ENCODE measurements at places on chromosomes 13 and 19.
A peak's percentile ranks its signal among the peaks of the same experiment; 100 is the strongest.

- DNase-seq: no peak
These were observed 5.6 kb downstream of the ICAM5 start for GRCh38 chr19:10295305-10295846.

DNA sequence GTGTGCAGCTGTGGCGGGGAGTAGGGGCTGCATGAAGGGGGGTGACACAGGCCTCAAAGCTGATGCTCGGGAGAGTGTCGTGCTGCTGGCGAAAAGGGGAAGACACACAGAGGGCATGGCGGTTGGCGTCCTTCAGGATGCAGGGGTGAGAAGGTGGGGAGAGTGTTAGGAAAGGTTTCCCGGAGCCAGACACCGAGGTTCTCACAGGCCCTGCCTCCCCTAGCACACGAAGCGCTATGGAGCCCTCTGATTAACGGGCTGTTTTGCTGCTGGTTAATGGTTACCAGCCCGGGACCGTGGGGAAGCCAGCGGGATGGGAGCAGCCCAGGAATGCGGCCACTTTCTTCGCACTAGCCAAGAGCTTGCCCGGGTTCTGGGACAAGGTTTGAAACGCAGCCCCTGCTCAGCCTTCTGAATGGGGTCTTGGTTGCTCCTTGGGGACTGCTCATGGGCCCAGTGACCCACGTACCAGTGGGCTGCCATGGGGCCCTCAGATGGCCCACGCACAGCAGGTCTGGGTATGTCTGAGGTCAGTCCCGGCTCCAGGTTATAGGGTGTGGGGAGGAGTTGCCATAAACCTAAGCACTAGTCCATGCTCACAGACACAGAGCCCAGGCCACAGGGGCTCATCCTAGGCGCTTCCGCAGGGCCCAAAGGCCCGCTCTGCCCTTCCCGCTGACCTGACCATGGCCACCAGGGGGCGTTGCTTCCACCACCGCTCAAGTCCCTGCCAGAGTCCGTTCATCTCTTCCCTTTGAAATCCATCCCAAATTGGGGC is 31.3 kb upstream of the ISYNA1 start:
- DNase-seq: no peak

DNA sequence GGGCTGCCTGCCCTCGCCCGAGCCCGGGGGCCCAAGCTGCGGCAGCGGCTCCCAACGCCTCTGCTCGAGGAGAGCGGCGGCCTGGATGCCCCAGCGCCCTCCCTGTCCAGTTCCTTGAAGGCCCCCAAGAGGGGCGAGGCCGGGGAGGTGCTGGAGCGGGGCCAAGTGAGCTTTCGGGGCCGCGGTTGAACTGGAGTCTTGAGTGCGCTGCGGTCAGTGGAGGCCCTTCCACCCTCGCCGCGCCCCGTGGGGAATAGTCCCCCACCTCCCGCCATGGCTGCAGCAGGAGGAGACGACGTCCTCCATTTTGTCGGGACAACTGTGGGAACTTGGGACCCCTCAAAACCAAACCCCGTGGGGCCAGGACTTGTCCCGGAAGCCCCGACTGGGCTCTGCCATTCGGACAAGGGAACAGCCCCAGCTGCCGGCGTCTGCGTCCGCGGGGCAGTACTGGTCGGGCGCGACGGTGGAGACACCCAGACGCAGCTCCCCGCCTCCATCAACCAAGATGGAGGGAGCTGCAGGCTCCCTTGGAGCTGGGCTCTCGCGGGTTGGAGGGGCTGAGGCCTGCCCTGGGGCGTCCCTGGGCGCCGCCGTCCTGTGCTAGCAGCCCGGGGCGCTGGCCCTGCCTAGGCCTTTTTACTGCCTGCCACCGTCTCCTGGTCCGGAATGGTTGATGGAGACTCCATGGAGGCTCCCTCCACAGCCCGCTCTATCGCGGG is 736 bp upstream of the ZMYM5 start:
- DNase-seq: peak; percentile 76

GRCh38 chr13:85974608-85975366 is 175.6 kb upstream of the SLITRK6 start:
- no peak for DNase-seq

- DNase-seq: no peak
These were observed 196.6 kb upstream of the GPR12 start for GRCh38 chr13:26957182-26957581.

DNA sequence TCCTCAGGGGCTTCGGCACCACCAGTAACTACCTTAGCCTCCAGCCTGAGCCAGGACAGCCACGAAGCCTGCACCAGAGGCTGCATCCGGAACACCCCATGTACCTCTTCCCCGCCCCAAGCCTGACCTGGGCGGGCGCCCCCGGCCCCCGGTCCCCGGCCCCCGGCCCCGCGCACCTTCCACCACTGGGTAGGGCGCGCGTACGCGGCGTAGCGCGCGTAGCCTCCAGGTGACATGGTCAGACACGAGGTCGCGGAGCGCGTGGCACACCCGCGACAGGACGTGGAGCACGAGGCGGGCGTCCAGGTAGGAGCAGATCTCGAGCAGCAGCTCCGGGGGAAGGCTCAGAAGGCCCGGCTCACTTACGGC is 450 bp downstream of the FBXW9 start:
- no peak for DNase-seq

- no peak for DNase-seq
These were observed 35.4 kb downstream of the COLGALT1 start for GRCh38 chr19:17590866-17591265.

GRCh38 chr19:53254411-53255341 is at the start of gene ZNF677:
ZNF677 (minus strand) TSS chr19:53254873; CDS start chr19:53251550, 3,323 bp downstream.
- peak; percentile 94 for DNase-seq

DNA sequence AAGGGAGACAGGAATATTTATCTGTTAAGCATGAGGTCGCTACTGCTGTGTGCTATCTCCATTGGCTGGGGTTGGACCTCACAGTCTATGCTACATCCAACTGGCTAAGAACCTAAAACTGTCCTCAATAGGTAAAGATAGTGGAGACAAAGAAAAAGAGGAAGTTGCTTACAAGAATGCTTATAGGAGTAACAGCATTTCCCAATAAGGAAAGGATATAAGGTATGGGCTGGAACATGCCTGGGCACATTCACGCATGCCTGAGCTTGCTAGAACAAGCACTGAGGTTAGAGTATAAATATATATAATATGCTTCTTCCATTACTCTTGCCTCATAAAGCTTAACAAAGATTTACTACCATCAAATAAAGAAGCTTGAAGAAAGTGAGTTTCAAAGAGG is 47.9 kb upstream of the CEACAM21 start:
- no peak for DNase-seq
